Hypothalamus (tissue), 51 donors: ENCODE measurements at places on chromosomes 13 and 19.

- no peak for DNase-seq
These were observed 48.7 kb upstream of the PCCA start for GRCh38 chr13:100040196-100040595.

GRCh38 chr19:42274065-42274682 lies 5.1 kb downstream of the CIC start:
- DNase-seq, result no peak

GRCh38 chr13:52837850-52838249 lies 10.6 kb downstream of the PCDH8 start:
- DNase-seq, result no peak

GRCh38 chr13:61880578-61881283 lies 465.1 kb upstream of the PCDH20 start:
- no peak for DNase-seq

DNA sequence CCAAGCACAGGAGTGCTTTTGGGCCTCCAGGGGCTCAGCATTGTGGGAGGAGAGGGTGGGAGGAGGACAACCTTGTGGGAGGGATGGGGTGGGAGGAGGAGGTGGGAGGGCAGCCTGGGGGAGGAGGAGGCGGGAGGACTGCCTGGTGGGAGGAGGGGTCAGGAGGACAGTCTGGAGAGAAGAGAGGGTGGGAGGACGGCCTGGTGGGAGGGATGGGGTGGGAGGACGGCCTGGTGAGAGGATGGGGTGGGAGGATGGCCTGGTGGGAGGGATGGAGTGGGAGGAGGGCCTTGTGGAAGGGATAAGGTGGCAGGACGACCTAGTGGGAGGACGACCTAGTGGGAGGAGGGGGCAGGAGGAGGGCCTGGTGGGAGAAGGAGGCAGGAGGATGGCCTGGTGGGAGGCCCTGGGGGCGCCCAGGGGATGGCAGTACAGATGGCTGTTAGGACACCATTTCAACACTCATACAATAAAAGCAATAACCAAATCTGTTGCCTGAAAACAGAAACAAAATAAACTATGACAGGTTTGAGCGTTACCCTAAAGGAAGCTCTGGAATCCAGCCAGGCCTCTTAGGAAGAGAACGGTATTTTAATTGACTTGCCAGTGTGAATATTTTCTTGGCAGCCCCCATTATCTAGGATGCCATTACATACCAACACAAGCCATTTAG lies 63.7 kb downstream of the CRYL1 start:
- DNase-seq, result no peak

DNA sequence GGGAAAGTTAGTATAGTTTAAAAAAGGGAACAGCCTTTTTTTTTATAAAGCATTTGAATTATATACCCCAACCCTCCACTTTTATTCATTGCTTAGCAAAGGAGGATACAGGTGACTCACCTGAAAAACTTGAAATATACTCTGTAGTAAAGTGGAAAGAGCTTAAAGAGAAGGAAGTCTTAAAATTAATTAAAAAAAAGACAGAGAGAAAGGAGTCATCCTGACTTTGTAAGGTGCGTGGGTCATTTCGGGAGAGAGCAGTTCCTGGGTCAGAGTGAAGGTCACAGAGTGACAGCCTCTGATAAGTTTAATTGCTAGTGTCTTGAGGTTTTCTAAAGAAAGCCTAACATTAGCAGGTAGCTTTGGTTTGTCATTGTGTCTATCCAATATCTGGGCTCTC lies 310.3 kb downstream of the KLF5 start:
- DNase-seq, result no peak

DNA sequence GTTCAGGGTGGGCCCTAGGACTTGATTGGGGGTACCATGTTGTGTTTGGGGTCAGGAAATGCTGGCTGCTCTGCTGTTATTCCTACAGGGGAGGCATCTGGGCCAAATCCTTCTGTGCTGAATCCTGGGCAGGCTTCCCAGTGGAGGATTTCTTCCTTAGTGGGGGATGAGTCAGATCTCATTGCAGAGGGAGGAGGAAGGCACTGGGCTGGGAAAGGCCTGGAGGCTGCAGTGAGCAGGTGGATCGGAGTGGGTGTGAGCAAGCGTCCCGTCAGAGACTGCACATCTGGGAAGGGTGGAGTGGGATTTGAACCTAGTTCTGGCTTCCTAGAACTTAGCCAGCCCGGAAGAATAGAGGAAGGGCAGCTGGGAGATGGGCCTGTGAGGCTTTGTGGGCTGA lies 11.5 kb downstream of the CCDC124 start:
- DNase-seq, result no peak

GRCh38 chr19:42473686-42474085 lies 30.9 kb upstream of the CXCL17 start:
- DNase-seq, result no peak

DNA sequence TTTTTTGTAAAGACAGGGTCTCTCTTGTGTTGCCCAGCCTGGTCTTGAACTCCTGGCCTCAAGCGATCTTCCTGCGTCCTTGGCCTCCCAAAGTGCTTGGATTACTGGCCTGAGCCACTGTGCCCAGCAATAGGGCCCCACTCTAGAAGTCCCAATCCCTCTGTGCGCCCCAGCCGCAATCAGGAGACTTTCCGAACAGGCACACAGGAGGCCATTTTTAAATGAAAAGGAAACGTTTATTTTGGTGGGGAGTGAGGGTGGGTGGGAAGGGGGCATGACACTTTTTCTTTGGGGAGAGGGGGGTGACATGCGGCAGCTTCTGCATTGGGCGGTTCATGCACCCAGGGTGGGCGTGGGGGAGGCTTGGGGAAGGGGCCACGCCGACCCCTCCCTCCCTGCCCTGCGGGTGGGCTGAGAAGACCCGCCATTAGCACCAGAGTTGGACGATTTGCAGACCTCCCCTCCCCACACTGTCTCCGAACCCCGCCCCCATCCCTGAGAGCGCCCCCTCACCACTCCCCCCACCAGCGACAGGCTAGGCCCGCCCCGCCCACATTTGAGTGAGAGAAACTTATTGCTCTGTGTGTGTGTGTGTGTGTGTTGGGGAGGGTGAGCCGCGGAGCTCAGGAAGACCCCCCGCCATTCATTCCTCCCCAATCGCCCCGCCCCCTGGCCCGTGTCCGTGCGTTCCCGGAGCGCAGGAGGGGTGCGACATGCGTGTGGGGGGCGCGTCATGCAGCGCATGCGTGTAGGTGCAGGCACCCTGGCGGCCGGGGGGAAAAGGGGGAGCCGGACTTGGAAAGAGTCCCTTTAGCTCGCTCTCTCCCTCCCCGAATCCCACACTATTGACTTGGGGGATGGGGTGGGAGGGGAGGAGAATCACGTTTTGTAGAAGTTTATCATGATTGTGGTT lies 17.2 kb downstream of the KCNC3 start:
- DNase-seq, result no peak

DNA sequence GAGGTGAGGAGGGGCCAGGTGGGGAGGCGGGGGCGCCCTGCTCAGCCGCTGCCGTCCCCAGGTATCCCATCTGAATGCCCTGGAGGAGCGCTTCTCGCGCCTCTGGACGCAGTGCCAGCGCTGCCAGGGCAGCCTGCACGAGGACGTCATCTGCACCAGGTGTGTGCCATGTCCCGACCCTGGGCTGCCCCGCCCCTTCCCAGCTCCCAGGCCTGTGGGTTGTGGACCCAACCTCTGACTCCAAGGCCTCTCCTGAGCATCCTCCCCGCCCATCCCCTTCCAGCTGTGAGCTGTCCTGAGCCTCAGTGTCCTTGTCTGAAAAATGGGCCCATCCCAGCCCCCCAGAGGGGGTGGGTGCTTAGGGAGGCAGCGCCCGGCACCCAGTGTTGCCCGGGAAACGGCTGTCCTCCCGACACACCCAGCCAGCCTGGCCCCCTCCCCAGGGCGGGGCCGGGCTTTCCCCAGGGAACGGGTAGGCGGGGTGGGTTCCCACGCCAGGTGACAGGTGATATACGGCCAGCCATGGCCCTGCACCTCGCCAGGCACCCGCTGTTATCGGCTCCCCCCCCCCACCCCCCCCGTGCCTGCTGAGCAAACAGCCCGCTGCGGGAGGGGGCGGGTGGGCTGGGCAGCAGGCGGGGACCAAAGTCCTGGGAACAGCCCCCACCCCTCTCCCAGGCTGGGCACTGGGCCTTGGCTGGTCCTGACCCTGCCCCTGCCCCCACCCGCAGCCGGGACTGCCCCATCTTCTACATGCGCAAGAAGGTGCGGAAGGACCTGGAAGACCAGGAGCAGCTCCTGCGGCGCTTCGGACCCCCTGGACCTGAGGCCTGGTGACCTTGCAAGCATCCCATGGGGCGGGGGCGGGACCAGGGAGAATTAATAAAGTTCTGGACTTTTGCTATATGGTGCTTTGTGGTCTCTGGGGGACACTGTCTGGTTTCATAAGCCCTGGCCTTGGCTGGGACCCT lies 1.3 kb upstream of the SPIB start:
- no peak for DNase-seq

GRCh38 chr19:19595171-19595701 lies 23.3 kb downstream of the PBX4 start:
- DNase-seq, result no peak

DNA sequence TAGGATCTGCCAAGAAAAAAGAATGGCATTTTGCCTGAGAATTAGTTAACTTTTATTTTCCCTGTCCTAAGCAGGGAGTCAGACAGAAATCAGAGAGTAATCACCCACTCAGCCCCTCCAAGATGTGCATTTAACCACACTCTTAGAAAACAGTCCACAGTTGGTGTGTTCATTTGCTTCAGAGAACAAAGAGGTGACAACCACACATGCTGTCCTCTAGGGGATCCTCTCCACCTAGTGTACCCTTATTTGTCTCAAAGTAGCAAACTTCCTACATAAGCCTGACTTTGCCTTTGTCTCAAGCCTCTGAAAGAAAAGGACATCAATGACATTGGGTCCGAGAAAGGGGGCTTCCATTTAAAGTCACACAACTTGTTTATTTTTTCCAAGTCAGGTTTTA lies 107.0 kb upstream of the RFC3 start:
- DNase-seq, result no peak

- peak; percentile 45 for DNase-seq
These were observed 30.2 kb downstream of the CYP2F1 start for GRCh38 chr19:41144403-41144802.

DNA sequence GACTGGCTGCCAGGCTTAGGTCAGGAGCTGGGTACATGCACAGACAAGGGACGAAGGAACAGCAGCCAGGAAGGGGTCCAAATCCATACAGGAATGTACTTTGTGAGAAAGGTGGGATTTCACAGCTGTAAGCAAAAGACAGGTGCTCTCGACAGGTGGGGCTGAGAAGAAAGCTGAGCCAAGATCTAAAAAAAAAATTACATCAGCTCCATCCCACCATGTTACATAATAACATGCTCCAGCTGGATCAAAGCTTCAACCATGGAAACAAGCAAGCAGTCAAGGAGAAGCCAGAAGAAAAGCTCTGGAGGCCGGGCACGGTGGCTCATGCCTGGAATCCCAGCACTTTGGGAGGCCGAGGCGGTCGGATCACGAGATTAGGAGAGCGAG lies 8.0 kb downstream of the UBXN6 start:
- DNase-seq, result no peak

DNA sequence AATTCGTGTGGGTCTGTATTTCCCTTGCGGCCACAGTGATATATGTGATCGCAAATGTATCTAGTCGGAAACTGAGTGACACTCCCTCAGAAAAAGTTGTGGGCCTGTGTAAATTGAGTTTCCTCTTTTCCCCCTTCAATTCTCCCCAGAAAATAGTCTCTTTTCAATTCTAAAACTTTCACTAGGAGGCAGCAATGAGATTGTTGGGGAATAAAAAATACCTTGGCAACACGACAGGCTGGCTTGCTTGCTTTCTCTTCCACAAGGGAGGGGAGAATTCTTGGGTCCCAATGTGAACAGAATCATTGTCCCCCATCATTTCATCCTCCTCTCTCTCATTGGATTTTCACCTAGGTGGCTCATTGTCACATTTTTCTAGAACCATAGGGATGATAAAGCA lies 3.7 kb upstream of the SOX21 start:
- DNase-seq, result no peak

- no peak for DNase-seq
These were observed 143.4 kb downstream of the CYSLTR2 start for GRCh38 chr13:48797127-48797526.

GRCh38 chr19:39906283-39906682 lies 28.2 kb downstream of the FCGBP start:
- no peak for DNase-seq

GRCh38 chr19:54399189-54399588 lies 16.1 kb upstream of the TTYH1 start:
- DNase-seq, result no peak

GRCh38 chr19:6576869-6577475 lies 14.0 kb downstream of the CD70 start:
- DNase-seq, result no peak

GRCh38 chr13:98648686-98649085 lies 71.8 kb upstream of the STK24 start:
- no peak for DNase-seq

- DNase-seq, result no peak
These were observed 114.0 kb downstream of the UQCRFS1 start for GRCh38 chr19:29098863-29099481.

DNA sequence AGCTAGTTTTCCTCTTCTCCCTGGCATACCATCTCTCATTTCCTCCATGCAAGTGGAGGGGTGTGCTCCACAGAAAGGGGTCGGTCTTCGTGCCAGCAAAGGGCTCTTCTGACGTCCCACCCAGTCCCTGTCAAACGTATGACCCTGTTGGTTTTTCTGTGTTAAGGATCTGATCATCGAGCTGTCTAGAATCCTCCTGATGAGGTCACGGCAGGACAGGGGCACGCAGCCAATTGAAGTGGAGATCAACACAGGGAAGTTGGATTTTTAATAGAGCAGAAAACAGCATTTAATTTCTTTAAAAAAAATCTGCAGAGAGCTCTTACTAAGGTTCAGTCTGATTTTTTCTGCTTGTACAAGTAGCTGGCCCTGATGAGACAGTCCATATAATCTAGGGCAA lies 339.4 kb downstream of the TEX29 start:
- DNase-seq, result no peak

DNA sequence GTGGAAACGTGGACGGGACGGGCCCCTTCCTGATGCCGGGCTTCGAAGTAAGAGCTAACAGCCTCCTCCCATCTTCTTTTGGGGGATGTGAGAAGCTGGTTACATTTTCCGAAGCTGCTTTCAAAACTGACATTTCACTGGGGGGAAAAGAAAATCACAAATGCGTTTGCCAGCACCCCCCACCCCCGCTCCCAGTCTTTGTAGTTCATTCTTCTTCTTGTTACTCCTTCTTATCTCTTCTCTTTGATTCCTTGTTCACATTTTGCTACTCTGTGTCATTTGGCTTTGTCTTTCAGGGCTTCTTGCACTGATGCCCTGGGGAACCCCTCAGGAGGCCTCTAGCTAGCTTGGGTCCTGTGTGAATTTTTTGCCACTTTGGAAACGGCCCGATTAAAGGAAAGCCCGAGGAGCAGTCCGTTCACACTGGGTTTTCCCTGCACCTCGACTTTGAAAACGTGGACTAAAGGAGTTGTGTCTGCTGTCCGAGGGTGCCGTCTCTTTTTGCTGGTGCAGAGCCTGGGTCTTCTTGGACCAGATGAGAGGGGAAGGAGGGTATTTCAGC lies 1.3 kb downstream of the CARM1 start:
- DNase-seq, result no peak
